Left lung (tissue), 14 donors: ENCODE measurements at places on chromosomes 3 and 15. TPM values are rescaled to one million over a fixed set of nuclear protein-coding genes. Genes with fewer than 3 reads are reported as not detected.
A peak's percentile ranks its signal among the peaks of the same experiment; 100 is the strongest.

DNA sequence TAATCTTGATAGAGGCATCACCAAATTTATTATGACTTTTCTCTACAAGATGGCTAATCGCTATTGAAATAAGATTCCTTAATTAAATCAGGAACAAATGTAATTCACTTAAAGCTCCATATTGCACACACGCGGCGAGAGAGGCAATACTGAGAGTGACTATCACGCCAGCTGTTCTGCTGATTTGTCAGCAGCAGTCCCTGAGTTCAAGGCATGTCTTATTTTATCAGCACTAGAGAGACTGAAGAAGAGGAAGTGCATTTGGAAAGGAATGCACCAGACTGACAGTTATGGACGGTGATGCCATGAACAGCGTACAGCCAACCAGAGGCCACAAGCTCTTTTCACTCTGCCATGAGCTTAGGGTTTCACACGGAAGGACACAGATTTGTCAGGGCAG lies 83.6 kb upstream of the SLCO3A1 start:
- DNase-seq, result no peak
- no peak overlapping the region for H3K27ac ChIP-seq
- H3K36me3 ChIP-seq, result no peaks in the 10 kb centered on the region
- H3K27me3 ChIP-seq, result no peaks in the 10 kb centered on the region

GRCh38 chr15:67815036-67815592 lies 10.2 kb upstream of the SKOR1 start:
- peaks cover 35% of the 10 kb centered on the region for H3K27me3 ChIP-seq
- no peak overlapping the region for H3K4me3 ChIP-seq
- no peaks in the 10 kb centered on the region for H3K36me3 ChIP-seq
- peak; percentile 14 for DNase-seq
- no peak overlapping the region for H3K27ac ChIP-seq

DNA sequence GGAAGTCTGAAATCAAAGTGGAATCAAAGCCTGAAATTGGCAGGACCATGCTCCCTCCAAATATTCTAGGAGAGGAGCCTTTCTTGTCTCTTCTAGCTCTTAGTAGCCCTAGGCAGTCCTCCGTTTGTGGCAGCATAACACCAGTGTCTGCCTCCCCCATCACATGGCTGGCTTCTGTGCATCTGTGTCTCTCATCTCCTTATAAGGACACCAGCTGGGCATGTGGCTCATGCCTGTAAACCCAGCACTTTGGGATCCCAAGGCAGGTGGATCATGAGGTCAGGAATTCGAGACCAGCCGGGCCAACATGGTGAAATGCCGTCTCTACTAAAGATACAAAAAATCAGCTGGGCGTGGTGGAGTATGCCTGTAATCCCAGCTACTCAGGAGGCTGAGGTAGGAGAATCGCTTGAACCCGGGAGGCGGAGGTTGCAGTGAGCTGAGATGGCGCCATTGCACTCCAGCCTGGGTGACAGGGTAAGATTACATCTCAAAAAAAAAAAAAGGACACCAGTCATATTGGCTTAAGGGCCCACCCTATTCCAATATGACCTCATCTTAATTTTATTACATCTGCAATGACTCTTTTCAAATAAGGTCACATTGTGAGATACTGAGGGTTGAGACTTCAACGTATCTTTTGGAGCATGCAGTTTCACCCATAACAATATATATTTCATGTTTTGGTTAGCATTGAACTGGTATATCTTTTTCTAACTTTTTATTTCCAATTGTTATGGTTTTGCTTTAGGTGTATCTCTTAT lies 148.0 kb upstream of the TPM1 start:
- H3K4me3 ChIP-seq, result no peak overlapping the region
- no peak for DNase-seq
- H3K36me3 ChIP-seq, result no peaks in the 10 kb centered on the region
- peaks cover 16% of the 10 kb centered on the region for H3K4me1 ChIP-seq
- no peaks in the 10 kb centered on the region for H3K27me3 ChIP-seq
- no peak overlapping the region for H3K27ac ChIP-seq

- no peaks in the 10 kb centered on the region for H3K4me1 ChIP-seq
- no peaks in the 10 kb centered on the region for H3K36me3 ChIP-seq
- H3K27ac ChIP-seq, result no peak overlapping the region
- no peak overlapping the region for H3K4me3 ChIP-seq
- H3K27me3 ChIP-seq, result no peaks in the 10 kb centered on the region
Observed at GRCh38 chr15:37652646-37653417, 281.6 kb upstream of the TMCO5A start.

DNA sequence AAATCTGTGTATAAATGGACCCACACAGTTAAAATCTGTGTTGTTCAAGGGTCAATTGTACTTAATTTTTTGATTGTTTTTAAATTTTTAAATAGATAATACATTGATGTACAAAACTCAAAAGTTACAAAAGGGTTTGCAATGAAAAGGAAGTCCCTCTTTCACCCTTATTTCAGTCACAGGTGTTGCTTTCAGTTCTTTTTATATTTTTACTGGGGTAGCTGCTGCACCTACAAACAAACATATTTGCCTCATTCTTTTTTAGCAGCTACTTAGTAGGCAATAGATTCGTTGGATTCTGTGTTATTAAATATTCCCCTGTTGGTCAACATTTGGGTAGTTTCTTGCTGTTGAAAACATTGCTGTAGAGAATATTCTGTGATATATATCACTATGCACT lies 44.4 kb downstream of the PIAS1 start:
- no peaks in the 10 kb centered on the region for H3K27me3 ChIP-seq
- peaks cover 21% of the 10 kb centered on the region for H3K36me3 ChIP-seq
- H3K27ac ChIP-seq, result no peak overlapping the region
- H3K4me1 ChIP-seq, result no peaks in the 10 kb centered on the region
- DNase-seq, result no peak

DNA sequence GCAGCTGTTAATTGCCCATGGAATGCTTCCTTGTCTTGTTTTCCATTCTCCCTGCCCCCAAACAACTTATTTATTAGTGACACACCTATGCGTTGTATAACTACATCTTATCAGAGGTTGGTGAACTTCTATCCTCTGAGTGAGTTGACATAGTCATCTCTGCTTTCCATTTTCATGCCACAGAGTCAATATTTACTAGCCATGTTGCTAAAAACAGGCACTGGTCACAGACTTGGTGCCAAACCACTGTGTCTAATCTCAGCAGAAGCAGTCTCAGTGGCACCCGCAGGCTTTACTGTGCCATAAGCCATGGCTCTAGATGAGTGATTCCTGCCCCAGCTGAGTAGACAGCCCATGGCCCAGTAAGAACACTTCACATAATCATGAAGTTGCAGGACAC lies 26.5 kb downstream of the DAPK2 start:
- H3K36me3 ChIP-seq, result peaks cover 9% of the 10 kb centered on the region
- no peaks in the 10 kb centered on the region for H3K27me3 ChIP-seq
- peaks cover 18% of the 10 kb centered on the region for H3K4me1 ChIP-seq
- no peak overlapping the region for H3K27ac ChIP-seq
- peak; percentile 67 for DNase-seq

GRCh38 chr3:188721312-188721711 lies 450.5 kb upstream of the TPRG1 start:
- H3K4me1 ChIP-seq, result no peaks in the 10 kb centered on the region
- no peaks in the 10 kb centered on the region for H3K36me3 ChIP-seq
- no peak overlapping the region for H3K27ac ChIP-seq
- no peak for DNase-seq

DNA sequence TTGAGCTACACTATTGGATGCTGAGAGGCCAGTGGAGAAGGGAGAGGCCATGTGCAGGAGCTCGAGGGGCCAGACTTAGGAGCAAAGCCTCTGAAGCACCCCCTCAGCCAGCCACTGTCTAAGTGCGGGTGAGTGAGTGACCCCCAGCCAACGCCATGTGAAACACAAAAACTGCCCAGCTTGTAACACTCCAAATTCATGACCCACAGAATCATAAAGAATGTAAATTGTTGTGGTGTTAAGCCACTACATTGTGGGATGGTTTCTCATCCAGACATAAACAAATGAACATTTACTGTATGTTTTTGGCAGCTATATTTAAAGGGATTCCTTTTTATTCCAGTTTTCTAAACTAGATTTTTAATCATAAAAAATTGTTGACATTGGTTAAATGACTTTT lies 27.2 kb upstream of the TMEM158 start:
- no peaks in the 10 kb centered on the region for H3K36me3 ChIP-seq
- no peak overlapping the region for H3K27ac ChIP-seq
- peaks cover 13% of the 10 kb centered on the region for H3K4me1 ChIP-seq
- no peak overlapping the region for H3K4me3 ChIP-seq
- peak; percentile 44 for DNase-seq

- no peaks in the 10 kb centered on the region for H3K27me3 ChIP-seq
- no peak within 1 kb of the TSS for H3K27ac ChIP-seq
- no peaks in the 10 kb centered on the region for H3K36me3 ChIP-seq
- H3K4me1 ChIP-seq, result no peaks in the 10 kb centered on the region
Observed at GRCh38 chr3:108822123-108822897, at the start of gene TRAT1. TRAT1 (plus strand) TSS chr3:108822786; CDS start chr3:108822928, 142 bp downstream.

GRCh38 chr3:59425942-59426341 lies 376.1 kb upstream of the CFAP20DC start:
- DNase-seq, result no peak
- H3K4me1 ChIP-seq, result no peaks in the 10 kb centered on the region
- H3K36me3 ChIP-seq, result no peaks in the 10 kb centered on the region

GRCh38 chr3:126467611-126467955 lies 8.1 kb downstream of the ZXDC start:
- H3K27me3 ChIP-seq, result no peaks in the 10 kb centered on the region
- peaks cover 21% of the 10 kb centered on the region for H3K4me1 ChIP-seq
- no peak overlapping the region for H3K4me3 ChIP-seq
- H3K36me3 ChIP-seq, result no peaks in the 10 kb centered on the region

DNA sequence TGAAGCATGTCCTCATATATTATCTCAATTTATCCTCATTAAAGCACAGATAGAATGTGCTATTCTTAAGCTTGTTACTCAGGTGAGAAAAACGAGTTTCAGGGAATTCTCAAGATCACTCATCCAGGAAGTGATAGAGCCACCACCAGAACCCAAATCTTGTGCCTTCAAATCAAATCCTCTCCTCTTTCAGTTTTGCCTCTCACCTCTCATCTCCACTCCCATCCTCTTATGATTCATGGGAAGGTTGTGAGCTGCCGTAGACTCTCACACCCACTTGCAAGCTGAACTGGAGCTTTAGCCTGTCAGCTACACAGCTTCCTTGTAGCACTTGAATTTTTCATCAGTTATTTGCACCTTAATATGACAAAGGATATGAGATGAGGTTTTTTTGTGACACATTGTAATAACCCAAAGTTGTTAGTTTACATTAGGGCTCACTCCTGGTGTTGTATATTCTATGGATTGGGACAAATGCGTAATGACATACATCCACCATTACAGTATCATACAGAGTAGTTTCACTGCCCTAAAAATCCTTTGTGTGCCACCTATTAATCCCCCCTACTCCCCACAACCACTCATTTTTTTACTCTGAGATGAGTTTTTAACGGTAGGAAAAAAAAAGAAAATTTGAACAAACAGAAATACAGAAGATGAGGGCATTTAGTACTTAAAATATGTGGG lies 25.7 kb downstream of the GPR15 start:
- no peak overlapping the region for H3K27ac ChIP-seq
- no peak for DNase-seq

DNA sequence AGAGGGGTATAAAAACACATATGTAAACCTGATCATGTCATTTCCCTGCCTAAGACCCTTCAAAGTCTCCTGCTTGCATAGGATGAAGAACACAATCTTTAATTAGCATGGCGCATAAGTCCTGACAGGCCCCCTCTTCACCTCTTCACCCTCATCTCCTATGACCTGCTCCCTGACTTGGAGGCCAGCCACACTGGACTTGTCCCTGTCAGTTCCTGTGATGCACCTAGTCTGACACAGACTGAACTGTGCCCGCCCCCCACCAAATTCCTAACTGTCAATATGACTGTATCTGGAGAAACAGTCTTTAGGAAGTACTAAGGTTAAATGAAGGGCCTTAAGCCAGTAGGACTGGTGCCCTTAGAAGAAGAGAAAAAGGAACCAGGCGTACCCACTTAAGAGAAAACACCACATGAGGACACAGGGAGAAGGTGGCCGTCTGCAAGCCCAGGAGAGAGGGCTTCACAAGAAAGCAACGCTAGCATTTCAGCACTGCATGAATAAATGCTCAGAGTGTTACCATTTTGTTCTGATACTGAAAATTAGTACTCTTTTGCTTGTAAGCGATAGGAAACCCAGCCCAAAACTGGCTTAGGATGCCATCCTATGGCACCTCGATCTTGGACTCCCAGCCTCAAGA lies 34.0 kb downstream of the MRPL46 start:
- no peak overlapping the region for H3K27ac ChIP-seq
- no peak for DNase-seq
- no peak overlapping the region for H3K4me3 ChIP-seq
- H3K4me1 ChIP-seq, result no peaks in the 10 kb centered on the region
- H3K36me3 ChIP-seq, result no peaks in the 10 kb centered on the region

DNA sequence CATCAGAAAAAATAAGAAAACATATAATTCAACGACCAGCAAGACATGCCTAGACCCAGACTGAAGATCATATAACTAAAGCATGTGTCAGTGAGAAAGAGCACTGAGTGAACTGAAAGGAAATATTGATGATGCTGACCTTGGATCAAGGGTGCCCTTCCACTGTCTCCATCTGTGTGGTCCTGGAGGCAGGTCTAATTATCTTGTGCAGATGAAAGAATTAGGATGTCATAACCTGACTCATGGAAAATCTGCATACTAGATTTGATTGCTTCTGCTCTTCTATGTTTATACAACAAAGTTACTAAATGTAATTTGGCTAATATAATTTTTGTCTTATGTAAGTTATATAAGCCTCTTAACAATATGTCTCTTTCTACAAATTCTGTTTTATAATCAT lies 264.6 kb upstream of the TGFBR2 start:
- peak overlapping the region; percentile 37 for H3K27ac ChIP-seq
- no peaks in the 10 kb centered on the region for H3K36me3 ChIP-seq
- peaks cover 16% of the 10 kb centered on the region for H3K4me1 ChIP-seq
- H3K4me3 ChIP-seq, result no peak overlapping the region
- DNase-seq, result no peak

DNA sequence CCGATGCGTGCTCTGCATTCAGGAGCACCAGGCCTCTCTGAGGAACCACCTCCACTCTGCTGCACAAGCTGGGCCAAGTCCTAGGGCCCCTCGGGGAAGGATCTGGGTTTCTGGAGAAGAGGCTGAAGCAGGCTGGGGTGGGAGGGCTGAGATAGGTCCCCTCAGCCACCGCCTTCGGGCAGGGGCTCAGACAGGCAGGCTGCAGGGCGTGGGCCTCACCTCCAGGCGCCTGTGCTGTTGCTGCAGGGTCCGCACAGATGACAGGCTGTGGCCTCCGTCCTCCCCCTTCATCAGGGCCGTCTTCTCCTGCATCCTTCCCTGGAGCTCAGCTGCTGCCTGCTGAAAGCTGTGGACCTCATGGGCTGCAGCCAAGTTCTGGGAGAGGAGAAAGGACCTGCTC lies 15.2 kb downstream of the PLA2G4B start:
- no peaks in the 10 kb centered on the region for H3K4me1 ChIP-seq
- H3K4me3 ChIP-seq, result no peak overlapping the region
- no peaks in the 10 kb centered on the region for H3K36me3 ChIP-seq
- DNase-seq, result no peak
- no peaks in the 10 kb centered on the region for H3K27me3 ChIP-seq

Gene CPNE4
- total RNA-seq, result 0.52 TPM

Gene RARB
- total RNA-seq, result 8.1 TPM

Gene SCAMP5
- 20.1 TPM for total RNA-seq

Gene TGM5
- total RNA-seq, result not detected

Gene PLSCR4
- 39.7 TPM for total RNA-seq

Gene NAALADL2
- total RNA-seq, result 9.9 TPM

Gene SLC28A2
- not detected for total RNA-seq
